ENCODE measurements at places on chromosomes 5 and 9.

GRCh38 chr5:67141644-67142043 lies 55.0 kb downstream of the CD180 start:
- no peak for DNase-seq

GRCh38 chr5:126508962-126509279 lies 85.7 kb downstream of the GRAMD2B start:
- DNase-seq = peak; percentile 28

DNA sequence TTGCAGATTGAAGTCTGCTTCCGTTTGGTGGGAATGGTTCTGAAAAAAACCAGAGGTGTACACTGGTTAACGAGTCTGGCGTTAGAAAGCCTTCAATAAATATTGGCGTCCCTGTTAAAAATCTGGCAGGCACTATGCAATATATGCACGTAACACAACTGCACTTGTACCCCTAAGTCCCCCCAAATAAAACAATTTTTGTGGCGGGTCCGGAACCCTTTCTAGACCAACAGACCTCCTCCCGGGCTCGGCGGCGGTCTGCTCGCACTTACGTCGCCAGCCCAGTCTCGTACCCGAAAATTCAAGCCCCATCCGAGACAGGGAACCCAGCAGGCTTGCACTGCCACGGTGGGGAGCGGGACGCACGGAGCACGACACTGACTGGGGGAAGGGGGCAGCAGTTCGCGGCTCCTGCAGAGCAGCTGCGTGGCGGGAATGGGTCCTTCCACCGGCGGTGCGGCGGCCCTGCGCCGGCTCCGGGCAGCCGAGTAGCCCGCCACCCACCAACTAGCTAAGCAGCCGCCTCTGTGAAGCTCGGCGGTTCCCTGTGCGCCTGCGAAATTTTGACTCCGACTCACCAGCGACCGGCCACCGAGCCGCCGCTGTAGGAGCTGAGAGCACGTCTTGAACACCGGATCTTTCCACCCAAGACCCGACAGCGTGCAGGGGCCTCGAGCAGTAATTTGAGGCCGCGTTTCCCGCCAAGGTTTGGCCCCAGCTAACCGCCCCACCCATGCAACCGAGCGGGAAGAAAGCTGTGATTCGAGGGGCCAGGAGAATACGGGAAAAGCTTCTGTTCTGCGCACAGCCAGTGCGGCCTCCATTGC lies 3.9 kb downstream of the MCIDAS start:
- DNase-seq = no peak

DNA sequence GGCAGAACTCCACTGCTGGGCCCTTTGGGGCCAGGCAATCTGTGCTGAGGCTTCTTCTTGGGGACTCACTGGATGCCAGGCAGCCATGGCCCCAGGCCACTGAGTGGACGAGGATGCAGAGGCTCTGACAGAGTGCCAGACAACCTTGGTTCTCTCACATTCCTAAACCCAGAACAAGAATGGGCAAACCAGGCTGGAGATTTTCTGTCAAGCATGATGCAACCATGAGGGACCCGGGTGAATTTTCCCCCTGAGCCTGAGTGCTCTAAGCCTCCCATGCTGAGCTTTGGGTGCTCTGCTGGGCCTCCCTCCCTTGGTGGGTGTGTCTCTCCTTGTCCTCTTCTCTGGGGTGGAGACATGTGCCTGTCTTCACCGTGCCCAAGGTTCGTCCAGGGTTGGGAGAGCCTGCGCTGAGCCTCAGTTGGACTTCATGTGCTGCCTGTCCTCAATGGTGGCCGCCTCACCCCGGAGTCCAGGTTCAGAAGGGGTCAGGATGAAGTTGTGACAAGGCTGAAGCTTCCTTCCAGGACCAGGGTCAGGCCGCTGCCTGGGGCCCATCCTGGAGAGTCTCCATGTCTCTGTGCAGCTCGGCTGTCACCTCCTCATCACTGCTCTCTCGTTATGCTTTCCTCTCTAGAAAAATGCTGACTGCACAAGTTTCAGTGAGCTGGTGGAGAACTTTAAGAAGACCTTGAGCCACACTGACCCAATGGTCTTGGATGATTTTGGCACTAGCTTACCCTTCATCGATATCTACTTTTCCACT lies 24.1 kb downstream of the PITX1 start:
- DNase-seq = no peak

- no peak for DNase-seq
These were observed 386.7 kb downstream of the NTRK2 start for GRCh38 chr9:85056203-85056572.

DNA sequence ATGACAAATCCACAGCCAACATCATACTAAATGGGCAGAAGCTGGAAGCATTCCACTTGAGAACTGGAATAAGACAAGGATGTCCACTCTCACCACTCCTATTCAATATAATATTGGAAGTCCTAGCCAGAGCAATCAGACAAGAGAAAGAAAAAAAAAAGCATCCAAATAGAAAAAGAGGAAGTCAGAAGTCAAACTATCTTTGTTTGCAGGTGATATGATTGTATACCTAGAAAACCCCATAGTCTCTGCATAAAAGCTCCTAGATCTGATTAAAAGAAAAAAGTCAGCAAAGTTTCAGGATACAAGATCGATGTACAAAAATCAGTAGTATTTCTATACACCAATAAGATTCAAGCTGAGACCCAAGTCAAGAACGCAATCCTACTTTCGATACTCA lies 66.1 kb downstream of the OSMR start:
- DNase-seq = no peak

Measured in lung microvascular endothelial cell (primary cell).